ENCODE measurements at places on chromosomes 2 and 18.

- DNase-seq, result peak; percentile 20
Observed at GRCh38 chr18:35756506-35757117, 175.1 kb downstream of the GALNT1 start.

DNA sequence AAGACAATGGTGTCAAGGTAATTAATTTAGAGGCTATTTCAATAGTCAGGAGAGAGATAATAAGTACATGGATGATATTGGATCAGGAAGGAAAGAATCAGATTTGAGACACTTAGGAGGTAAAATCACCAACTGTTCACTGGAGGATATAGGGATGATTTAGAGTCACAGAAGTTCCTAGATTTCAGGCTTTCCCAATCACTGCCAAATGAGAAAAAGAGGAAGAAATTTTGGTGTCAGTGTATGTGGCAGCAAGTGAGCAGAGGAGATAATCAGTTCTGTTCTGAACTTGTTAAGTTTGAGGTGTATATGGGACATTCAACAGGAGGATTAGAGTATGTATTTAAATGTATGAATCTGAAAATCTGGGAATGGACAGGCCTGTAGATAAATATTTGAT lies 640.4 kb downstream of the NR4A2 start:
- DNase-seq, result no peak

DNA sequence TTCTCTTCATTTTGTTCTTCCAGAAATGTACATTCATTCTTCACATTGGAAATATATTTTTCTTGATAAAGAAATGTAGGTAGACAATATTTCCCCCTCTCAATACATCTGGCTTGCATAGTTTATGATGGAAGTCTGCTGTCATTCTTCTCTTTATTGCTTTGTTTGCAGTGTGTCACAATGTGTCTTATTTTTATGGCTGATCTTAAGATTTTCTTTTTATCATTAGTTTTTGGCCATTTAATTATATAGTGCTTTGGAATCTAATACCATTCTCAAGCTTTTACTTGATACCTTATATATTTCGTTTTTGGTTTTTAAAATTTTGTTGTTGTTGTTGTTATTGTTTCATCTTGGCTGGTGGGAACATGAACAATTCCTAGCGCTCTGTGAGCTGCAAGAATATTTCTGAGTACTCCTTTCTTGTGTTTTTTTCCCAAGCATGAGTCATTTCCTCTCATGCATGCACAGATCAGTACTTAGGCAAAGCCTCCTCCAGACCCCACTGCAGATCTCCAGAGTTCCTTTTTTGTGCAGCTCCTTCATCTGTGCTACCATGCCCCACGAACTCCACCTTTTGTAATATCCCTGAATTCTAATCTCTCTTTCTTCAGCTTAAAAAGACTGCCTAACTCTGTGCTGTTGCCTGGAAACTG lies 13.7 kb upstream of the MMADHC start:
- DNase-seq, result no peak

- DNase-seq, result no peak
Observed at GRCh38 chr2:220081171-220081570, 453.7 kb downstream of the SLC4A3 start.

DNA sequence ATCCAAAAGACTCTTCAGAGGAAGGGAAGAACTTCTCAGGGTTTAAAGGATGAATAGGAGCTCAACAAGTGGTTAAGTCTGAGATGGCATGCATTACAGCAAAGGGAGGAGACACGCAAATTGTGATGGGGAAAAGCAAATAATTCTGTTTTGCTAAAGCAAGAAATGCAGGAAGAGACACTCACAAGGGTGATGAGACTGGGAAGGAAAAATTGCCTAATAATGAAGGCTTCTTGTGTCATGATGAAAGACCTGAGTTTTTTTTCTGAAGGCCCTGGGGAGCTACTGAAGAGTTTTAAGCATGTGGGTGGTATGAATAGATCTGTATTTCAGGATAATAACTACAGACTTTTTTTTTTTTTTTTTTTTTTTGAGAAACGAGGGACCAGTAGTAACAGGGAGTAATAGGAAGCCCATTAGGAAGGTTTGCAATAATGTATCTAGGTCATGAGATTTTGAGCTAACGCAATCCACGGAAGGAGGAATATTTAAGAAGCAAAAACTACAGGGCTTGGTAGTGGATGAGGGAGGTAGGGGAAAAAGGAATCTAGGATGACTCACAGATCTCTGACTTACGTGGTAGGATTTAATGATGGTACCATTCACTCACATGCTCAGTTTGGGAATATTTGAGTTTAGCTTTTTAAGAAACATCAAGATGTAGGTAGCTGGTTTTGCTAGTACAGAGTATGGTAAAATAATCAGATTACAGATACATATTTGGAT lies 16.0 kb upstream of the SERPINB3 start:
- no peak for DNase-seq

Measured in NK-92 treated with Interleukin-12 subunit alpha and Interleukin-12 subunit beta, amount 100 ng/mL, for 24 hours (cell line).